ENCODE measurements at places on chromosomes 12 and 14.

- no peak for DNase-seq
Measured at GRCh38 chr12:46919666-46920400, 94.0 kb upstream of the SLC38A4 start.

DNA sequence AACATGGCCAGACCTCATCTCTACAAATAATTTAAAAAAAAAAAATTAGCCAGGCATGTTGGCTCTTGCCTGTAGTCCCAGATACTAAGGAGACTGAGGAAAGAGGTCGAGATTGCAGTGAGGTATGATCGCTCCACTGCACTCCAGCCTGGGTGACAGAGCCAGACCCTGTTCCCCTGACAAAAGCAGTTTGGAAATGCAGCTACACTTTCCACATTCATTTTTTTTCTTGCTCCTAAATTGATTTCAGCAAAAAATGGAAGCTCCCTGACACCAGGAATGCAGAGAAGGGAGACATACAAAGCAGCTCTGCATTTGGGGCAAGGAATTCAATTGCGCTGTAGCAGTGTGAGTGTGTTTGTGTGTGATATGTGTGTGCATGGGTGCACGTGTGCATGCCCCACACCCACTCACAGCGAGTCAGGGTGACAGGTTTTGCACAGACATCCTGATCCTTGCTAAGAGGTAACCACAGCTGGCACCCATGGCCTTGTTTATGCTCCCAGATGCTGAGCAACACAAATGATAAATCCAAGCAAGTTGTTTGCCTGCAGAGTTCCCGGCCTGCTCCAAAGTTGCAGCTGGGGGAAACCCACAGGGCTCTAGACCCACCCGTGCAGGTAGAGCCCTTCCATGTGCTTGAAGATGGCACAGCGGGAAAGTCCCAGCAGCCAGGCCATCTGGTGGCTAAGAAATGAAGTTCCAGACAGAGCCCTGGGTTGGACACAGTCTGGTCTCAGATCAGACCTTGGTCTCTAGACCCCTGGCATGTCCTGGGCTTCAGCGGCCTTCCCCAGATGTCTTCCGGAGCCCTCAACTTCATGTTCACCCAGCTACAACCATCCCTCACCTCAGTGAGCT is 25.9 kb upstream of the BDKRB2 start:
- no peak for DNase-seq

DNA sequence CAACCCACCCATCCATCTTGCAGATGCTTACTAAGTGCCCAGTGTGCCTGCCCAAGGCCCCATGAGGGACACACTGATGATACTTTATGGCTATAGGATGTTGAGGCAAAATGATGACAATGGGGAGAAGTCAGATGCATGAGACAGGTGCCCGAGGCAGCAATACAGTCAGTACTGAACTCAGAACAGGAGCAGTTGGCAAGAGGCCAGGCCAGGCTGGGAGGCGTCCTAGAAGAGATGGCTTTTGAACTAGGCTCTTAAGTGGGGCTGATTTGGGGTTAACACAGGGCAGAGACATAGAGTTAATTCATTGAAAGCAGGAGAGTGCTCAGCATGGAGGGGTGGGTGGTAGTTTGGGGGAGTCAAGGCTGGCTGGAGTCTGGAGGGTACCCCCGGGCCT is 15.6 kb downstream of the PLBD2 start:
- no peak for DNase-seq

DNA sequence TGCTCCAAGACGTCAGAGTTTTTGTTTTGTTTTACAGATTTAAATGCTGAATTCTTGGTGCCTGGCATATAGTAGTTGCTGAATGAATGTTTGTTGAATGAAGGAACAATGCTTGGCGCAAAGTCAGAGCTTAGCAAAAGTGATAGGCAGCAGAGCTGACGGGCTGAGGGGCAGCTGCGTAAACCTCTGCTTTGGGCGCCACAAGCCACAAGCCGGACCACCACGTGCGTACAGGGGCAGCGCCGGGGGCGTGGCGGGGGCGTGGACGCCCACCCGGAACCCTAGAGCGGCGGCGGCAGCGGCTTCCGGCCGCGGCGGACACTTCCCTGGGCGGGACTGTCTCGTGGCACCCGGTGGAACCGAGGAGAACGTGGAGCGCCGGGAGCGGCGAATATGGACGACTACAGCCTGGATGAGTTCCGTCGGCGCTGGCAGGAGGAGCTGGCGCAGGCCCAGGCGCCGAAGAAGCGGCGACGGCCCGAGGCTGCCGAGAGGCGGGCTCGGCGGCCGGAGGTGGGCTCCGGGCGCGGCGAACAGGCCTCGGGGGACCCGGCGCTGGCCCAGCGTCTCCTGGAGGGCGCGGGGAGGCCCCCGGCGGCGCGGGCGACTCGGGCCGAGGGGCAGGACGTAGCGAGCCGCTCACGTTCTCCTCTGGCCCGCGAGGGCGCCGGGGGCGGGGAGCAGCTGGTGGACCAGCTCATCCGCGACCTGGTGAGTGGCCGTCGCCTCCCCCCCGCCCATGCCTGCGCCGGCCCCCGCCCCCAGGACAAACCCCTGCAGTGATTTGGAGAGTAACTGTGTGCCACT is at the start of gene FBXW8:
Gene FBXW8, plus strand, starts transcription at position 306 of the 807 bp plus-strand sequence. Its CDS starts 88 bp downstream, at position 394.
- DNase-seq = peak; percentile 38

DNA sequence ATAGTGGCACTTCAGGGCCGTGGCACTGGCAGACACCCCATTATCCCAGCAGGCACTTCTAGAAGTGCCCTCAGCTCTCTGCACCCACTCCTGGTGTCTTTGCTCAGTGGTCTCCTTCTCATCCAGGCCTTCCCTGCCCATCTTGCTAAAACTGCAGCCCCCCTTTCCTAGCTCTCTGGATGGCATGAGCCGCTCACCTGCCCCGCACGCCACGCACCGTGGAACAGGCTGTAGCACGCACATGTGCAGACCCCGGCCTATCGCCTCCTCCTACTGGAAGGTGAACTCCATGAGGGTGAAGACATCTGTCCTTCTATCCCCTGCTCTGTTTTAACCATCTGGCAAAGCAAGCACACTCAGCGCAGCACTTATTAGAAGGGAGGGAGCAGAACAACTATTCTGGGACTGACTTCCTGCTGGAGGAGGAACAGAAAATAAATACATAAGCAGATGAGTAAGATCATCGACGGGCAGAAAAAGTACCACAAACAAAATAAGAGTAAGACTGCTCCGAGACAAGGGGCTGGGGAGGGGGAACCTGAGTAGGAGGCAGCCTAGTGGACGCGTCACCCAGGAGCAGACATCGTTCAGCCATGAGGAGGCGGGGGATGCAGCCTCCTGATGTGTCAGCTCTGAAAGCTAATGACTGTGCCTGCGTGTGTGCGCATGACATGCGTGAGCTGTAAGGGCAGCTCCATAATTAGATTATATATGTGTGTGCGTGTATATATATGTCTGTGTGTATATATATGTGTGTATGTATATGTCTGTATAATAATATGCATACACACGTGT is 7.8 kb upstream of the FZD10 start:
- DNase-seq = no peak

DNA sequence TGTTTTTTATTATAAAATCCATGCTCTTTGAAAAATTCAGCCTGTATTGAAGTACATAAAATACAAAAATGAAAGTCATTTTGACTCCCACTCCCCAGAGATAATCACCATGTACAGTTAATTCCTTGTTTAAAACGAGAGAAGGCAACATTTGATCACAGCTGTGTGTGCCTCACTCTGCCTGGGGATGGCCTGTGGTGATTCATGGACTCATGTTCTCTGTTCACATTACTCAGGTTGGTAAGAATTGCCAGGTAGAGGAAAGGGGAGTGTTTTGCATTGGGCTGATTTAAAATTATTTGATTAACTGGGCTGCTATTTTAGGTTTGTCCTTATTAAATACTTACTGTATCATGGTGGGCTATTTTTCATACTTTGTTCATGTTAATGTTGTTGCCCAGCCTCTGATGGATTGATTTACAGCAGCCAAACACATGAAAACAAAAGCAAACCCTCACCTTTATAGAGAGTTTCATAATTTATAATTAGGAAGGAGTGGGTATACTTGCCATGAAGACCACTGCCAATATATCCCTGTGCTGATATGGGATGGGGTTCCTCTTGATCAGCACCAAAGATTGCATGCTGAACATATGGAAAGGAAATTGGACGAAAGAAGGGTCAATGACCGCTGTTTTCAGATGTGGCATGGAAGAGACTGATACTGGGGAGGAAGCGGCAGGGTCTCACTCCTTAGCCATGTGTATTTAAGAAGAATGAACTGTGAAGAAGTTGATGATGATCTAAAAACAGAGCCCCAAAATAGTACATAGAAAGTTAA is 3.0 kb downstream of the ZBTB1 start:
- no peak for DNase-seq

DNA sequence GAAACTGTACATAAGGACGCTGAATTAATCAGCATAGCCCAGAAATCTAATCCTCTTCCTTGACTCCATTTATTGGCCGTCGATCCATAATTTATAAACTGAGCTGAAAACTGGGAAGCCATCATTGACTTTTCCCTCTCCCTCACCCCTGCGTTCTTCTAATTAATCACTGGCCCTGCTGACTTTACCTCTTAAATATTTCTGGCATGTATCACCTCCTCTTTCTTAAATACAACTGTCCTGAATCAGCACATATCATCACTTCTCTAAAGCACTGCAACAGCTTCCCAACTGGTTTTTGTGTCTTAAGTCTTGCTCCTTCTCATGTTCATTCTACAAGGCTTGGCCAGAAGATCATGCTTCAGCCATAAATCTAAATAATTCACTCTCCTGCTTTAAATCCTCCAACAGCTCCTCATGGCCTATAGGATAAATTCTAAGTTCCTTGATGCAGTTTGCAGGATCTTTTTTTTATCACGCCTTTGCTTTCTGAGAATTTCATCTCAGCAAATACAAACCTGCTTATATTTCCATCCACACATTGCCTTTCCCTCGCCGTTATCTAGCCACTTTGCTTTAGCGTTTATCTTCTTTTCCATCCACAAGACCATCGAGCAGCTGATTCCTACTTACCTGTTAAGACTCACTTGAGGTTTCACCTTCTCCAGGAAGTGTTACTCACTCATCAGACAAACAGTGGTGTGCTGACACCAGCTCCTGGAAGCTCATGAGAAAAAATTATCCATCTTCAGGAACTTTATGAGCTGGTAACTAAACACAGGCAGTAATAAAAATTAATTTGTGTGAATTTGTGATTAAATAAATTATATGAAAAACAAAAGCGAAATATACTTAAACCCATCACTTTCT is 295.6 kb upstream of the FLRT2 start:
- peak; percentile 50 for DNase-seq

DNA sequence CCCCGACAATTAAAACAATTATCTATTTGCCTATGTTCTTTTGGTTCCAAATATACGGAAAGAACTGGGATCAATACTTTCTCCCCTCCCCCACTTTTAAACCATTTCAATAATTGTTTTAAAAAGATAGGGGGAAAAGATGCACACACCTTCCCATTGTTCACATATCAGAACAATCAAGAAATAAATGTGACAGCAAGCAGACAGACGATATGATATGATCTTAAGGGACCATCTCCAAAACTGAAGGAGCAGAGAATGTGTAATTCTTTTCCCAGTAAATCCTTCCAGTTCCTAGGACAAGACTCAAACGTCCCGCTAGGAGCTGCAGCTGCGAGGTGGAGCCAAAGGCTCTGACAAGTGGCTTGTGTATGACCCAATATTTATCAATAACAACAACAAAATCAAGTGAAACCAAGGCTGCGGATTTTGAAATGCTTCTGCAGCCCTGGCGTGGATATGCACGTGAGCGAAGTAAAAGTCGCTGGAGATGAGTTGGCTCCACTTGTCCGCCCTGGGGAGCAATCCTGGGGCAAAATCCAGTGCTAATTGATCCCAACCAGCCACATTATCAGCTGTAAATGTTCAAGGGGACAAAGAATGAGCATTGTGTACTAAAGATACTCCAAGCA is 8.2 kb upstream of the FOXG1 start:
- DNase-seq = no peak

DNA sequence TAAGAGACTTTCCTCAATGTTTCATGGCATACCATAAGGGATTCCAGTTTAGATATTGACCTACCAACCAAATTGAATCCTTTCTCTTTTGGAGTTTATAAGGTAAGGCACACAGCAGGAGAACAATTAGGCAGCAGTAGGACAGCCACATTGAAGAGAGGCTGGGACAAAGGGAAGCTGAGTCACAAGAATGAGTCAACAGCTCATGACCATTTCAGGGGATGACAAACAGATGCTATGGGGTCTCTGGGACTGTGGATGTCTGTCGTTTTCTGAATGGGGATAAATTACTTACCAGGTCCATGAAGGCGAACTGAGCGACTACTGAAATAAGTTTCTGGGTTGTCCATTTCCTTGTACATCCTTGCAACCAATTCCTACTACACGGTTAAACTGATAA is 48.6 kb upstream of the E2F7 start:
- DNase-seq = no peak

DNA sequence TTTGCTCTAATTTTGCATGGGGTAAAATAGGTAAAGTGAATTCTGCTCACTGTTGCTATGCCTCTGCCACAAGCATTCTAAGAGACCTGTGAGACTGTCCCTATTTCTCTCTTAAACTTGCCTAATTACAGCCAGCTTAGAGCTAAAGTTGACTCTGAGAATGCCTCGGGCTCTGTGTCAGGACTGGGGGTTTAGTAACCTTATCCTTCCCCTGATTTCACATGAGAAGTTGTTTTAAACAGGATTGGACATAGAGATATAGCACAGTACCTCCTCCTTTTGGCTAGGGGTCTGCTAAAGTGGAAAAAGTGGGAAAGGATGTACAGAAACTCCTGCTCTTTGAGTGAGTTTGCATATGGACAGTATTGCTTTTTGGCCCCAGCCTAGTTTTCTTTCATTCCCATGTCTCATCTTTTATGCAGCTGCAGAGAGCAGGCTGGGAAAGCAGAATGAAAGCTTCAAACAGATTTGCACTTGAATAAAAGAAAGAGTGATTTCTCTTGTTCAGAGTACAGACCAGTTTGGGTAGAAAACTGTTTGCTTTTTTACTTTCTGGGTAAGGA is 122.0 kb downstream of the RAD51B start:
- DNase-seq = no peak

GRCh38 chr12:121295116-121295745 is 1.3 kb downstream of the CAMKK2 start:
- DNase-seq = no peak

DNA sequence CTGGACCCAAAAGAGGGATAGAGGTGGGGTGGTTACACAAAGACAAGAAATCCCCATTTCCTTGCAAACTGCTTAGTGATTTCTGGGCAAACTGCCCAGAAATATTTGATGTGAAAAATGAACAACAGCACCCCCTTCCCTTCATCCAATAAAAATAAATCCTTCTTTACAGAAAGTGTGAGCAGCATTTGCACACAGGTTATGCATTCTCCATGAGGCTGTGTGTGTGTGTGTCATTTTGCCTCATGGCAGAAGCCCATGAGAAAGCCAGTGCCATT is 17.2 kb upstream of the NRXN3 start:
- no peak for DNase-seq

- no peak for DNase-seq
Measured at GRCh38 chr12:41344776-41345470, 156.8 kb downstream of the PDZRN4 start.

Data from HS-5 (cell line).